ENCODE measurements at places on chromosomes 2 and 18. TPM values are rescaled to one million over a fixed set of nuclear protein-coding genes. Genes with fewer than 3 reads are reported as not detected.

DNA sequence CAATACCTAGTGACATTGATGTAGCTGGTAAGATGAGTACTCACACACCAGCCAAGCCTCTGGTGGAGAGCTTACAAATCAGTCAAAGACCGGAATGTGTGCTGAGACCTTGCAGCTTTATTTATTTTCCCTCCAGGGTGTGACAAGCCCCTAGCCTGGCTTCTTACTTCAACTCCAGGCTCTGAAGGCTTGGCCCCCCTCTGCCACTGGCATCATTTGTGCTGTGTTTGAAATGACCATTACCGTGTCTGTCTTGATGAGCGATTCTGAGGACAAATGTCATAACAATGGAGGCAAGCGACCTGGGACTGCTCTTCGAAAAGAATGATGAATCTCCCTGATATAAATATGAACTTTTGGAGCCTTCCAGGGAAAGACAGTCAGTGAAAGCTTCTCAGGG, 749.9 kb upstream of the HS6ST1 start:
- no peak for DNase-seq

ITPRID2 gene
- total RNA-seq, result 122 TPM

- no peak for DNase-seq
Measured at GRCh38 chr18:48330016-48330991, 78.9 kb downstream of the ZBTB7C start.

KCNG2 gene
- total RNA-seq, result 0.49 TPM

- peak; percentile 8 for DNase-seq
Measured at GRCh38 chr2:163347982-163348856, 387.6 kb downstream of the FIGN start.

RAB6C gene
- total RNA-seq, result not detected

Data from skin of body (tissue), 3 donors.